ENCODE measurements at places on chromosomes 5 and 9. TPM values are rescaled to one million over a fixed set of nuclear protein-coding genes. Genes with fewer than 3 reads are reported as not detected.

DNA sequence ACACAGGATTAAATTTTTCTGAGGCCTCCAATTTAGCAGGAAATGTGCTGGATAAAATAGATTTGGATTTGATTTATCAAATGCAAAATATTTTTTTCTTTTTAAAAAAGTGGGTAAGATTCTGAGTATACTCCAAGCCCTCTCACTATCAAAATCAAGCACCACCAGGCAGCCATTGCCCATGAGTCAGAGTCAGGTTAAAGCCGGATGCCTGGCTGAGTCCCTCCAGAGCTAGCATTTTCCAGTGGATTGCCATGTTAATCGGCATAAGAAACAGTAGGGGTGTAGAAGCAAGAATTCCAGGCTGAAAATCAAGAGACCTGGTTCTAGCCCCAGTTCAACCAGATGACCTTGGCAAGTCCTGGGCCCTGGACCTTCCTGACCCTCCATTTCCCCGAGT is 85.3 kb downstream of the FAM114A2 start:
- no peak for DNase-seq

DNA sequence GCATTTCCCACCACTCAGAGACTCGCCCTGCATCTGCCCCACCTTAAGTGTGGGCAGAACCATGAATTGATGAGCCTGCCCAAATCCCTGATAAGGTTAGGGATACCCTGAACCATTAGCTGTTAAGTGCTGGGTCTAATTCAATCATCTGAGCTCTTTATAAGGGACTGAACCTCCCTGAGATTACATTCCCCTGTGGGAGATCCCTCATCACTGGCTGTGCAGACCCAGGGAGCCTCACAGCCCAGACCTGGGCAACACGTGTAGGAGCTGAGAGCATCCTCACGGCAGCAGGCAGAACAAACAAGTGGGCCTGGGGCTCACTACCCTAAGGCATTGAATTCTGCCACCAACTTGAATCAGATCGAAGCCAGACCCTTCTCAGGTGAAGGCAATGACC is 585 bp upstream of the TAF11L2 start:
- no peak for DNase-seq

Gene PCDHB7
- total RNA-seq = 3.3 TPM

Gene ZNF483
- 9.3 TPM for total RNA-seq

- DNase-seq = no peak
Measured at GRCh38 chr5:124825983-124826337, 79.5 kb upstream of the ZNF608 start.

DNA sequence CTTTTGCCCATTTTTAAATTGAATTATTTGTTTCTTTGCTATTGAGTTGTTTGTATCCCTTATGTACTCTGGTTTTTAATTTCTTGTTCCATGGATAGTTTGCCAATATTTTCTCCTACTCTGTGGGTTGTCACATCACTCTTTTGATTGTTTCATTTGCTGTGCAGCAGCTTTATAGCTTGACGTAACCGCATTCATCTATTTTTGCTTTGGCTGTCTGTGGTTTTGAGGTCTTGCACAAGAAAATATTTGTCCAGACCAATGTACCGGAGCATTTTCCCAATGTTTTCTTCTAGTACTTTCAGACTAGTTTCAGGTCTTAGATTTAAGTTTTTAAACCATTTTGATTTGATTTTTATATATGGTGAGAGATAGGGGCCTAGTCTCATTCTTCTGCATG is 36.2 kb upstream of the ZNF366 start:
- no peak for DNase-seq

Gene MYORG
- total RNA-seq = 25.2 TPM

DNA sequence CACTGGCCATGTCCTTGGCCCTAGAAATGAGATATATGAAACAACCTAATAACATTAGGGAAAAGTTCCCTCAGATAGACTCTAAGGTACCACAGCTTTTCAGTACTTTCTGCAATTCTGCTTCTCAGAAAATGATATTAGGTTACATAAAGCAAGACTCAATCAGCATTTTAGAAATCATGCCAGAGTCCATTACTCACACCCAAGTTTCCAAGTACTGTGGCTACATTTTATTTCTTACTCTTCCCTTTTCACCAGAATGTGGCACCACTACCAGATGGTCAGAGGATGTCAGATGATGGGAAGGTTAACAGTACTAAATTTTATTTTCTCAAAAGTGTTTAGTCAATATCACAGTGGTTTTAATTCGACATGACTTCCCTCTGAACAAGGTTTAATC is 217.2 kb downstream of the MLLT3 start:
- DNase-seq = no peak

Measured in tongue (tissue), 3 donors.